ENCODE measurements at places on chromosomes 3 and 15. TPM values are rescaled to one million over a fixed set of nuclear protein-coding genes. Genes with fewer than 3 reads are reported as not detected.

Gene CHST13
- 0.26 TPM for total RNA-seq

Gene C3orf85
- not detected for total RNA-seq

Gene EAF2
- total RNA-seq: 4.7 TPM

Gene CCR3
- not detected for total RNA-seq

Gene ACTRT3
- 2.9 TPM for total RNA-seq

Gene C3orf38
- 35.8 TPM for total RNA-seq

Gene NR2E3
- total RNA-seq: not detected

Gene CELSR3
- total RNA-seq: 5.8 TPM

Gene ALS2CL
- total RNA-seq: 5.4 TPM

Gene SUCLG2
- total RNA-seq: 75.2 TPM

Gene TRA2B
- 290 TPM for total RNA-seq

Gene ARHGEF26
- 7.4 TPM for total RNA-seq

Gene CAV3
- 0.24 TPM for total RNA-seq

Gene ADGRG7
- total RNA-seq: not detected

All from A172 (cell line).